ENCODE measurements at places on chromosomes 2 and 18.
A peak's percentile ranks its signal among the peaks of the same experiment; 100 is the strongest.

- no peaks in the 10 kb centered on the region for H3K36me3 ChIP-seq
- peak overlapping the region; percentile 80 for H3K27ac ChIP-seq
- H3K27me3 ChIP-seq: no peaks in the 10 kb centered on the region
- H3K4me1 ChIP-seq: no peaks in the 10 kb centered on the region
These were observed 60.0 kb downstream of the MYO1B start for GRCh38 chr2:191304939-191305875.

DNA sequence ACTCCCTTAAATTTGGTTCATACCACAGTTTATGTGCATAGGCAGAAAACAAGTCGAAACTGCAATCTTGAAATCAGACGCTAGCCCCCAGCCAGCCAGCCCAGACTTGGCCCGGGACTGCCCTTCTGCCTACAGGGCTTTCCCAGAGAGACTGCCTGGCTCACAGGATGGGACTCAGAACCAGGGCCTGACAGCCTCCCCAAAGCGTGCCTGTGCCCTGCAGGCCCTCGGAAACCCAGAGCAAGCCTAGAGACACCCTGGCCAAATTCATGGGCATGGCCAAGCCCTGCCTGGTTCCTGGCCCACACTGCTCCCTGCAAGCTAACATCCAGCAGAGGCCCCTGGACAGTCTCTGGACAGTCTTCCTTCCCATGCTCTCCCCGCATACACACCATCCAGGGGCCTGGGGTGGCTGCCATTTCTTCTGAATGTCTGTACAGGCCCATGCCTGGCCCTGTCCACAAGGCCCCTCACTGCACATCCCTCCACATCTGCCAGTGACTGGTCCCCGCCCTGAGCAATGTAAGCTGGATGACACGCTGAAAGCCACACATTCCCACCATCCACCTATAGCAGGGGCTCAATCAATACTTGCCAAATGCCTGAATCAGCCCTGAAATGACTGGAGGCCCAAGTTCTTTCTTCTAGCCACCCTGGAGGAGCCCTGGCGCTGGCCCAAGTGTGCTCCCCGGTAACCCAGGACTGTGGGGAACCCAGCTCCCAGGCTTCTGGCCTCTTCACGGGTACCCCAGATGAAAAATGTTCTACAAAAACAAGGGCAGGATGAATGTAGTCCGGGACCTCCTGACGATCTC, 73.1 kb downstream of the HDAC4 start:
- H3K4me1 ChIP-seq: peaks cover 38% of the 10 kb centered on the region
- H3K27me3 ChIP-seq: no peaks in the 10 kb centered on the region
- no peaks in the 10 kb centered on the region for H3K36me3 ChIP-seq
- peak; percentile 62 for DNase-seq
- peak overlapping the region; percentile 86 for H3K27ac ChIP-seq

DNA sequence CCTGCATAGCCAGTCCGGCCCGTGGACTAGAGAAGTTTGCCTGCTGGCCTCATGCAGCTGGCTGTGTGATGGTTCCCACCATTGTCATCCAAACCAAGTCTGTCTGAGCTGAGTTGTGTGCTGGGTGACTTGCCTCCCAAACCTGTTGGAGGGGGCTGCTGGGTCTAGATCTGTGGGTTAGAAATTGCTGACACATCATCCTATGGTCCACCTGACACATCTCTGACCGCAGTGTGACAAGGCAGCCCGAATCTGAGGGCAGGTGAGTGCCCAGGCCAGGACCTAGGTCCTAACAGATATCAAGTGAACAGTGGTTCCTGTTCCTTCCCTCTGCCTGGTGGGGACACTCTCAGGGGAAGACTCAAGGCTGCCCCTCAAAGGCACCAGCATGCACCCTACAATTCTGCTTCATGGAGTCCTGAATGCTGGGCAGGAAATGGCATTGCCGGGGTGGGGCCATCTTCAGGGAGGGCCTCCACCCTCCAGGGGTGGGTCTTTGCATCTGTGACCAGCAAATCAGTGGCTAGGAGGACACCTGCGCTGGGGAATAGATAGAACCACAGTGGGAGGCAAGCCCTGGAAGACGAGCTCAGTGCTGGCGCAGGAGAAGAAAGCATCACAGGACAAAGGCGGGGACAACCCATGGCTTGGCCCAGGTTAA, 117.9 kb upstream of the ID2 start:
- H3K27ac ChIP-seq: no peak overlapping the region
- no peaks in the 10 kb centered on the region for H3K4me1 ChIP-seq
- no peaks in the 10 kb centered on the region for H3K27me3 ChIP-seq
- peak; percentile 18 for DNase-seq
- no peaks in the 10 kb centered on the region for H3K36me3 ChIP-seq
- H3K4me3 ChIP-seq: no peak overlapping the region

- H3K4me3 ChIP-seq: no peak overlapping the region
- H3K27ac ChIP-seq: no peak overlapping the region
- no peaks in the 10 kb centered on the region for H3K36me3 ChIP-seq
- H3K27me3 ChIP-seq: no peaks in the 10 kb centered on the region
- no peaks in the 10 kb centered on the region for H3K4me1 ChIP-seq
- DNase-seq: no peak
These were observed 204.3 kb upstream of the ZC3H15 start for GRCh38 chr2:186281726-186282125.

DNA sequence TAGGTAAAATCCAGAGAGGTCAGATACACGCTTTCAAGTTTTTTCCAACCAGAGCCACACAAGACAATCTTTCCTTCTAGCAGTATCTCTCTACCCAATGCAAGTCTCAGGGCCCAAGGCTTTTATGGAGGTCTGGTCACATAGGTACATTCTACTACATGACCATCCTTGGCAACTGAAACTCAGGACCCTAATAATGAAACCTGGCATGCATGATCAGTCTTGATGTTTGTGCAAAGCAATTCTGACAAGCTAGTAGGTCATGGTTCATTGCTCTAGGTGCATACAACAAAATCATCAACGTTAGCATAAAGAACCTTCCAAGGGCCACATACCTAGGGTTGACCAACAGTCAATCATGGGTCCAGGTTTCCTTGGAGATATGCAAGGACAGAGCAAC, 33.2 kb upstream of the CCDC88A start:
- no peak overlapping the region for H3K27ac ChIP-seq
- DNase-seq: no peak
- H3K4me3 ChIP-seq: no peak overlapping the region
- H3K27me3 ChIP-seq: no peaks in the 10 kb centered on the region

DNA sequence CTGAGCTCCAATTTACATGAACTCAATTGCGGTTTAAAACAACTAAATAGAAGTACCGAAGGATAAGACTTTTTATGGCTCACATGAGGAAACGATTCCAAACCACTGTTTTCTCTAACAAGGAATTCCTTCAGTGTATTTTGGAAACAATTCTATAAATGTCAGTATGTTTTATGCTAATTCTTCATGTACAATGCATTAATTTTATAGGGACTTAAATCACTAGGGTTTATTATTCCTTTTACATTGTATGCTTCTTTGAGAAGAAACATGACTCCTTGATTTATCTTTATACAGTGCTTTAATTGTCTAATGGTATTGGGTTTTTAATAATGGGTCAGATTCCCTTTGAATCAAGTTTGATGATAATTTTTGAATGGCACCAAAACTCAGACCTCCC, 566.8 kb downstream of the EPHA4 start:
- H3K4me1 ChIP-seq: no peaks in the 10 kb centered on the region
- H3K27ac ChIP-seq: no peak overlapping the region
- no peaks in the 10 kb centered on the region for H3K36me3 ChIP-seq
- H3K27me3 ChIP-seq: no peaks in the 10 kb centered on the region
- no peak overlapping the region for H3K4me3 ChIP-seq

All from ascending aorta (tissue), 2 donors.